ENCODE measurements at places on chromosomes 5 and 9. TPM values are rescaled to one million over a fixed set of nuclear protein-coding genes. Genes with fewer than 3 reads are reported as not detected.

- no peak for DNase-seq
Measured at GRCh38 chr5:68502531-68502930, 287.0 kb downstream of the PIK3R1 start.

DNA sequence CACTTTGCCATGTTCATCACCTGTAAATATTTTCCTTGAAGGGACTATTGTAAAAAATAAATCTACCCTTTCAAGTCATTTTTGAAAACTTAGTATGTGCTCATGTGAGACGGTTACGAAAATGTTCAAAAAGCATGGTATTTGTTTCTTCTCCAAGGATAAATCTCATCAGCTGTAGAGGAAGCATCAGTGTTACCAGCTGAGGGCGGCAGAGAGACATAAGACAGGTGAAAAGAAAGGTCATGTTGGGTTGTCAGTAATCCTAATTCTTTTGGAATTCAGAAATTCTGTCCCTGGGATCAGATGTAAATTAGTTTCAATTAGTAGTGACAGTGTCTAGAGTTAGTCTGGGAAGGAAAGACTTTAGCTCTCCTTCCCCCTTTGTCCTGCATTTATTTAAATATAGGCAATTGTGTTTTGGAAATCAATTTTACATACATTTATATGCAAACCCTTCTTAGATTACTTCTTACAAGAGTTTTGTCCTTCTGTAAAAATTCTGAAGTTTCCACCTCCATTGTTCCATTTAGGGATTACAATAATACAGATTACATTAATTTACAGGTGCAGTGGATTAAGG is 791.9 kb upstream of the CDH6 start:
- no peak for DNase-seq

The ANKRD55 gene
- not detected for total RNA-seq

- no peak for DNase-seq
Measured at GRCh38 chr9:105886136-105886535, 191.8 kb downstream of the TMEM38B start.

DNA sequence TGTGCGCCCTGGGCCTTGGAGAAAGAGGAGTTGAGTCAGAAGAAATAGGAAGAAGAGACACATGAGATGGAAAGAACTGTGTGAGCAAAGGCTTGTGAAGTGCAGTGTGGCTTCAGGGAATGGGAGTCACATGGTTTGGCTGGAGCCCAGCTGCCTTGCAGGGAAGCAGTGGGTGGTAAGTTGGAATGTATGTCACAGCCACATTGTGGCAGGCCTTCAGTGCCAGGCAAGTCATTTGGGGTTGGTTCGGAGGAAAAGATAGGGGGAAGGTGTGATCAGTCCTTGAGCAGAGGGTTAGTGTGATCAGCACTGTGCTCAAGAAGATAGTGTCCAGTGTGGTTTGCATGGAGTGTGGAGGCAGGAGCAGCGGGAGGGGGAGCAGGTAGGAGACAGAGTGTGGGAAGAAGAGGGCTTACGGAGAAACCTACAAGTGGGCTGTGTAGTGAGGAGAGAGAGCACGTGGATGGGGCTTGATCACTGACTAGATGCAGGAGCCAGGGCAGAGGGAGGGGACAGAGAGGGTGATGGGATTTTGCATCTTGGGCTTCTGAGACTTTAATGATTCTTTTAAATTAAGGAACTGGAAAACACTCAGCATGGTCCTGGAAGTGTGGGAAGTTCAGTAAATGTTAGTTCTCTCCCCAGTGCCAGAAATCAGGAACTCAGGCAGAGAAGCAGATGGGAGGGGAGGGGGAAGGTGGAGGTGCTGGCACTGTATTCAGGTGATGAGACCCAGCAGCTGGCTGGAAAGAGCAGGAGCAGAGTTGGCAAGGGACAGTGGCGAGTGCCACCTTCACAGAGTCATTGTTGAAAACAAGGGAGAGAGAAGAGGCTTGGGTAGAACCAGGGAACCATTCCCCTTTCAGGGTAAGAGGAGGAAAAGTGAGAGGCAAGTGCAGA is 46.6 kb downstream of the ARHGAP26 start:
- no peak for DNase-seq

DNA sequence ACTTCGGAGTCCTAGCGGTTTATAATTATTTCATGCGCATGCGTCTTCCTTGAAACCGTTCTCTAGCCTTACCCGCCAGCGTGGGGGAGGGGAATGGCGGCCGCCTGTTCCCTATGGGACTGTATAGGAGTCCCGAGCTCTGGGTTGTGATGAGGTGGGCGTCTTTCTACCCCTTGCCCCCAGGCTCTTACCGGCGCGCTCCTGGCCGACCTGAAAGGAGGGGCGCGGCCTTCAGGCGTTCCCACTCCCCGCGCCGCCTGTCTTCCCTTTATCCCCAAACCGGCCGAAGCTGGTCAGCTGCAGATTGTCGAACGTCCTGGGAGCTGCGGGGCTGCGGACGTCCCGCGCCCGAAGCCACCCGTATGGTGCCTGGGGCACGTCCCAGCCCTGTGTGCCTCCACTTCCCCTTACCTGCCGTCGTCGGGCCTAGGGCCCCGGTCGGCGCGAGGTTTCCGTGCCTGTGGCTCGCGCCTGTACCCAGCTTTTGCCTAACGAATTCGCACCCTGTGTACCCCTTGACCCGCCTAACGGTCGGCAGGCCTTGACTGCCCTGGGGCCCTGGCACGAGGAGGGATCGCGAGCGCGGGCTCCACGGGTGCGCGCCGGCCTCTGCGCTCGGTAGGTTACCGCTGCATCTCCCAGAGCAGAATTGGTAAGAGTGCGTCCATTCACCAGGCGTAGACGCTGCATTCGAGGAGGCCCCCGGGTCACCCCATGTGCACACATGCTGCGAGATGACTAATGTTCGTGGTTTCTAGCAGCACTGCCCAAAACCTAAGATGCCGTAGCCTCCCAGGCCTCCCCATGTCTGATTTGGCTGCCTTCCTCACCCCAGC is 653 bp upstream of the HNRNPH1 start:
- DNase-seq = peak; percentile 61

DNA sequence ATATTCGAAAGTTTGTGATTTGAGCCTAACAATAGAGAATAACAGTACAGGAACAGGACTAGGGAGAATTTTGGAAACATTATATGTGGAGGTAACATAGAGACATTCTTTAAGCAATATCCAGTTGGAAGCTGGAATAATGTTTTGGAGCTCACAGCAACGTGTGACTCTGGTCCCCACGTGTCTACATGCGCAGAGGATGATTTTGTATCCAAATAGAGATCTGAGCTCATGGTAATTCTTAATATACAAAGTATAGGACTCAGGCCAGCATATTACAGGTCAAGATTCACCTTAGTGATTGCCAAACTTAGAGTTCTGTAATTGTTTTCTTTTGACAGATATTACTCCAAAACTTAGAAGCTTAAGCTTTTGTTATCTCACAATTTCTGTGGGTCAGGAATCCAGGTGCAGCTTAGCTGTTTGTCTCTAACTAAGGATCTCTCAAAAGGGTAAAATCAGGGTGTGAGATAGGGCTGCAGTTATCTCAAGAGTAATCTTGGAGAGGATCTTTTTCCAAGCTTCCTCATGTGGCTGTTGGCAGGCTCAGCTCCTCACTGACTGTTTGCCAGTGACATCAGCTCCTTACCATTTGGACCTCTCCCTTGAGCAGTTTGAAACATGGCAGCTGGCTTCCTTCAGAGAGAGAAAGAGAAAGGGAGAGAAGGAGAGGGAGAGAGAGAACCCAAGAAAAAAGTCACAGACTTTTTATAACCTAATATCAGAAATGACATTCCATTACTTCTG is 272.0 kb upstream of the ZNF462 start:
- no peak for DNase-seq

The MEGF10 gene
- not detected for total RNA-seq

- no peak for DNase-seq
Measured at GRCh38 chr5:79743846-79744605, 54.4 kb downstream of the CMYA5 start.

DNA sequence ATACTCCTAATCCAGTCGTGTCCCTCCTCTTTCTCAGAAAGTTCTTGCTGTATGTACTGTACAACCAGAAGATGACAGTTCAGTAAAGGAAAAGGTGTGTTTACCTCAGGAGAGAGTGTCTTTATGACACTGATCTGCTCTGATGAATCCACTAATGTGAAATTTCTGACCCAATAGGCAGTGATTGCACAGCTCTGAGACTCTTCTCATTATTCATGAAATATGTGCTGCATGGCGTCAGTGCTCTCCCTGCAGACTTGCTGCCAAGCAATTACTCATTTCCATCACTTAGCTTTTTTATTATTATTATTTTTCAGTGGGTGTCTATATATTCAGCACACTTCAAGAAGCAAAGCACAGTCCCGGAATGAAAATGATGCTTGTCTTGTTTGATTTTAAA is 389.0 kb downstream of the RASEF start:
- DNase-seq = no peak

The SELENOP gene
- total RNA-seq = 0.75 TPM

The MLANA gene
- not detected for total RNA-seq

The LIFR gene
- total RNA-seq = not detected

- no peak for DNase-seq
Measured at GRCh38 chr5:171538681-171539080, 119.2 kb downstream of the FGF18 start.

DNA sequence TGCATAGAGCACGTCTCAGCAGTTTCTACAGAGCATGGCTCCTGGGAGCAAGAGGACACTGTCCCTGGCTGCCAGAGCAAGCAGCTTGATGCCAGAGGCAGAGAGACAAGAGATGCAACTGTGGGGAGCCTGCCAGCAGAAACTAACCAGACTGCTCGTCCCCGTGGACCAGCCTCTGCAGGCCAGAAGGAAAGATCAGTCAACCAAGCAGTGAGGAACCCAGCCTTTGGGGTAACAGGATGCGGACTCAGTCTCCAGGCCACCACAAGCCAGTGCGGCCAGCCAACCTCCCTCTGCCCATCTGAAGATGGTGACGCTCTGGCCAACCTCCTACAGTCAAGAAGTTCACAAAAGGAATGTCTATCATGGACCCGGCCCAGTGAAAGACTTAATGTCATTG is 3.7 kb downstream of the SURF4 start:
- no peak for DNase-seq

DNA sequence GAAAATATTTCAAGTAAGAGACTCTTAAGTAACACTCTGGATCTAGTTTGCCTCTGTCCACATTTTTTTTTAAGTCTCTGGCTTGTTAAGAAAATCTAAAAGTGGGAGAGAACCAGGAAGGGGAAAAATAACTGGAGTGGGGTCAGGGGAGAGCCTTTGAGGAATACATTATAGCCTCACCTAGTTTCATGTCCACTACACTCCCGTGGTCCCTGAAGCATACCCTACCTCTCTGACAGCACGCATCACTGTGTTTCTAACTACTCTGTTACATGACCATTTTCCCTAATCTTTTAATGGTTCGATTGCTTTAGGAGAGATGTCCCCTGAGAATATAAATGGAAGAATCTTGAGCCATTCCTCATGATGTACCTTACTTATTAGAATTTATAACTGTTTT is 318.3 kb downstream of the TMEM167A start:
- DNase-seq = no peak

DNA sequence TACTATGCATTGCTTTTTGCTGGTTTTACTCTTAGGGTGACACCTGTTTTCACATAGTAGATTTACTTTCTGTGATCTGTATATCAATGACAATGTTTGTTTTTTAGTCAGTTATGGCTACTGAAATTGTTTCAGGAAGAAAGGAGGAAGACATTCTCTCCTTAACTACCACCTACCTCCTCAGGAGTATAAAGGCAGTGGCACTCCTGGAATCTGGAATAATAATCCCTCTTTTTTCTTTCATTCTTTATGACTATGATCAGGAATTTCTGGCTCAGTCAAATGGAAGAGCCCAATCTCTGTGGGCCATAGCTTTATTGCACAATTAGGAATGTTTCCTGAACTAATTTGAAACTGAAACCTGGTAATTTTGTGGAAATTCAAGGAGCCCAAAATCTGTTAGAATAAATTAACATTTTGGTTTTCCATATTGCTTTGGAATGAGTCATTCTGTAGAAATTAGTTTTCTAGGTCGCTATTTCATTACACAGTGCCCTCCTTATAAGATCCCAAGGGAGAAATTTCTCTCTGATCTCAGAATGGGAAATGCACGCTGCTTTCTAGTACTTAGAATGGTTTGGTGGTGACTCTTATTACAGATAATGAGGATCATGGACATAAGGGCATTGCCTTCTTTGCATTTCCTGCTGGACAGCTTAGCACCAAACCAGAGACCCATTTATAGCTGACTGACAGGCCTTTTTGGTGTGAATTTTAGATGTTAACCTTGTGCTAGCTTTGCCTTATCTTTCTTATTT is 95.3 kb upstream of the VLDLR start:
- DNase-seq = no peak

GRCh38 chr5:141617682-141618029 is 1.1 kb downstream of the DIAPH1 start:
- no peak for DNase-seq

GRCh38 chr9:135210676-135211523 is 123.4 kb downstream of the OLFM1 start:
- no peak for DNase-seq

- no peak for DNase-seq
Measured at GRCh38 chr5:608429-609370, 3.4 kb upstream of the CEP72 start.

DNA sequence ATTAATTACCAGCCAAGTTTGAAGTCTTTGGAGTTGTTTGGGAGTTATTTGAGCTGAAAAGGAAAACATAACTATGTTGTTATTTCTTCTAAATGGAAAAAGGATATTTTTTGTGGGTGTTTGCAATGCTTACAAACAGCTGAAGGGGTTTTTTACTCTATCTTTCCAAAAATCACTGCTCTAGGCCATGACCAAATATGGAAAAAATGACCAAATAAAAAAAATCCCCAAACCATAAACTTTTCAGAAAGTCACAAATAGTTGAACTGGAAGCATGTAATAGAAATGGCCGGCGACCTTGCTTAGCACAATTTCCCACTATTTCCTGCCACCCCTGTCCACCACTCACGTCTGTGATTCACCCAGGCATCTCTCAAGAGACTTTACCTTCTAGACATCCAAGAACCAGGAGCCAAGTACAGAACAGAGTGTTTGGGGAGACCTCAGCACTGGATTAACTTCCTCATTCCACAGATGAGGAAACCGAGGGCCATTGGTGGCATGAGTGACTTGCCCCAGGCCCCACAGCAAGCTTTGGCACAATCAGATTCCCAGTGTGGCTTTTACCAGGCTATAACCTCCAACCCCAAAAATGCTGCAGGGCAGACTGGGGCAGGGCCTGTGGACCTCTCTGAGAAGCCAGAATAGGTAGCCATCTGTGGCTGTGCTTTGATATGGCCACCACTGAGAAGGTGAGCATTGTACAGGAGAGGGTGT is 84.5 kb downstream of the NRG2 start:
- DNase-seq = no peak

DNA sequence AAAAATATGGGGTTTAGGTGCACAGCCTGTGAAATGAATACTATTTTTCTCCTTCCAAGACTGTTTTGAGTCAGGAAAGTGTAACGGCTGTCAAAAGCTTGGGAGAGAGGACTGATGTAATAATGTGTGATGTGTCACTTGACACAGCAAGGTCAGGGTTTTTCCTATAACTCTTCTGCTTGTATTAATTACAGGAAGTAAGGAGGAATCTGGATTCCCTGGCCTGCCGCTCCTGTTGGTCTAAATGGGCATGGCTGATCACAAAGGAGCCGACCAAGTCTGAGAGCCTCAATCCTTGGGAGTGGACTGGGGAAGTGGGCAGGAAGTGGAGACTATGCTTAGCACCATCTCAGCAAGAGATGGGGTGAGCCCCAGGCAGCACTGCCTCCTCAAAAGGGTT is 16.7 kb upstream of the SLC28A3 start:
- no peak for DNase-seq
